Fibroblast of lung (primary cell): ENCODE measurements at places on chromosomes 1 and 21. TPM values are rescaled to one million over a fixed set of nuclear protein-coding genes. Genes with fewer than 3 reads are reported as not detected.

Gene TACSTD2
- total RNA-seq = 0.17 and 0.26 TPM in 2 replicates

Gene PERM1
- 0.17 TPM in 1 of 2 replicates, not detected in the other for total RNA-seq

Gene TNFRSF9
- total RNA-seq = under 0.01 TPM in 1 of 2 replicates, not detected in the other

Gene PSRC1
- 4.1 and 8.3 TPM in 2 replicates for total RNA-seq

Gene FHAD1
- 0.66 and 0.77 TPM in 2 replicates for total RNA-seq

Gene TNFRSF8
- 0.26 TPM in 1 of 2 replicates, not detected in the other for total RNA-seq

Gene OR6K3
- not detected in 2 replicates for total RNA-seq

Gene CAPZA1
- 155 and 201 TPM in 2 replicates for total RNA-seq

Gene ANGPTL1
- total RNA-seq = 4.1 and 7.2 TPM in 2 replicates

Gene KCNK2
- 2.8 and 6.4 TPM in 2 replicates for total RNA-seq

Gene PTGFRN
- total RNA-seq = 1.2 and 15.4 TPM in 2 replicates

Gene PTPN14
- 34.9 and 56.1 TPM in 2 replicates for total RNA-seq

Gene TSTD1
- total RNA-seq = 0.66 and 0.77 TPM in 2 replicates

Gene PGLYRP3
- total RNA-seq = not detected in 2 replicates

Gene NBPF6
- not detected in 2 replicates for total RNA-seq

Gene TRMT1L
- total RNA-seq = 22.3 and 26.4 TPM in 2 replicates

Gene CRTC2
- total RNA-seq = 2.6 TPM in 2 replicates

Gene OPRD1
- under 0.01 TPM in 1 of 2 replicates, not detected in the other for total RNA-seq

Gene CATSPERE
- total RNA-seq = 0.77 and 0.99 TPM in 2 replicates

Gene SHC1
- 220 and 245 TPM in 2 replicates for total RNA-seq

Gene FCRLB
- total RNA-seq = 0.77 and 1.2 TPM in 2 replicates

Gene MYOG
- total RNA-seq = not detected in 2 replicates

Gene SMCP
- 0.17 TPM in 1 of 2 replicates, not detected in the other for total RNA-seq

Gene MNDA
- total RNA-seq = not detected in 2 replicates

Gene JAM2
- 1.0 and 2.1 TPM in 2 replicates for total RNA-seq

Gene SPRR2G
- not detected in 2 replicates for total RNA-seq

Gene TRAF5
- total RNA-seq = 12.1 and 13.5 TPM in 2 replicates

Gene ATAD3C
- total RNA-seq = under 0.01 and 0.17 TPM in 2 replicates

Gene FAM163A
- total RNA-seq = not detected in 2 replicates

Gene TRIM17
- 0.17 and 0.26 TPM in 2 replicates for total RNA-seq

Gene CYP2J2
- total RNA-seq = under 0.01 and 0.17 TPM in 2 replicates

Gene CACNA1S
- not detected in 2 replicates for total RNA-seq

Gene GPR52
- 0.26 and 0.66 TPM in 2 replicates for total RNA-seq

Gene BCAR3
- total RNA-seq = 34.4 and 35.2 TPM in 2 replicates

Gene IGSF3
- under 0.01 TPM in 2 replicates for total RNA-seq

Gene PLA2G5
- 9.8 and 27.4 TPM in 2 replicates for total RNA-seq

Gene TOE1
- 10.0 and 12.1 TPM in 2 replicates for total RNA-seq

Gene PLA2G2A
- total RNA-seq = 0.77 TPM in 1 of 2 replicates, not detected in the other

Gene FMOD
- total RNA-seq = 3.3 and 15.4 TPM in 2 replicates

Gene SLC6A17
- under 0.01 TPM in 1 of 2 replicates, not detected in the other for total RNA-seq
